NCI-H1436 (cell line): ENCODE measurements at places on chromosomes 4 and X.

DNA sequence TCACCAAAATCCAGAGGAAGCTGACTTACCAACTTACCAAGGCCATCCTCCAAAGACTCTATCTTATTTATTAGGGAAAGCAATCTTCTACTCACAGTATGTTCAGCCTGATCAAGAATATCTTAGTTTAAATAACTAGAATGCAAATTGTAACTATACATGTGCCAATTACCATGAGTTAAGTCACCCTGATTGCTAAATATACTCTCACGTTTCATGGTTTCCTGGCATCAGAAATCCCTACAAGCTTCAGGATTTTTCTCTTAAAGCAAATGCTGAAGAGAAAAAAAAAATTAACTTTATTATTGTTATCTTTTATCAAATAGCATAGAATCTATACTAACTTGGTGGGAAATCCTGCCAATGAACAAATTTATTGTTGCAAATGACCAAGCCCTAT is 63.0 kb upstream of the MXD4 start:
- DNase-seq = no peak

- no peak for DNase-seq
Measured at GRCh38 chr4:89036535-89036934, 20.4 kb downstream of the FAM13A start.

DNA sequence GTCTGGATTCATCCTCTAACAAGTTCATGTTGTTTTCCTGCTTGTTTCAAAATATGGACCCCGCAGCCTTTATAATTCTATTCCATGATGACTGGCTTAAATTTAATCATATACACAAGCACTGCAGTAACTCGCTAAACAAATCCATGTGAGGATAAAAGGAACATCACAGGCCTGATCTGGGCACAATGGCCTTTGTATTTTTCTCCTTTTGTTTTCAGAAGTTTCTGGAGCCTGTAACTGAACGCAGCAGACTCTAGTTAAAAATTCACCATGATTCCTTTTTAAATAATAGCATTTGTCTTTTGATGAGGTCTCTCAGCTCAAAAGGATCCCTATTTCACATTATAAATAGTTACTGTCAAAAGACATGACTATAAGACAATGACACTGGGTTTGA is 30.2 kb upstream of the TMEM184C start:
- no peak for DNase-seq

DNA sequence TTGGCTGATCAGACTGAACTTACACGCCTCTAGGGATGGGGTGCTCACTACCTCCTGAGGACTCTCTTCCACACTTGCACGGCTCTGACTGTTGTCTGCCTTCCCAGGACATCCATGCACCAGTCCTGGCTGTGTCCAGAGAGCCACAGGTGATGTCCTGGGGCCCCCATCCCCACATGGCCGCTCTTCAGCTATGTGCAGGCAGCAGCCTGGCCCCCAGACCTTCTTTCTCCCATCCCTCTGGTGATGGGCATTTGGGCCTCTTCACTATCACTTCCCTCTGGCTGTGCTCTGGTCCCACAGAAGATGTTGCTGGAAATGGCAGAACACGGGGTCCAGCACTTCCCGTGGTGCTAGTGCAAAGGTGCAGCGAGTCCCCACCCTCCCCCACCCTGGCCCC is 40.9 kb upstream of the HMX1 start:
- no peak for DNase-seq

DNA sequence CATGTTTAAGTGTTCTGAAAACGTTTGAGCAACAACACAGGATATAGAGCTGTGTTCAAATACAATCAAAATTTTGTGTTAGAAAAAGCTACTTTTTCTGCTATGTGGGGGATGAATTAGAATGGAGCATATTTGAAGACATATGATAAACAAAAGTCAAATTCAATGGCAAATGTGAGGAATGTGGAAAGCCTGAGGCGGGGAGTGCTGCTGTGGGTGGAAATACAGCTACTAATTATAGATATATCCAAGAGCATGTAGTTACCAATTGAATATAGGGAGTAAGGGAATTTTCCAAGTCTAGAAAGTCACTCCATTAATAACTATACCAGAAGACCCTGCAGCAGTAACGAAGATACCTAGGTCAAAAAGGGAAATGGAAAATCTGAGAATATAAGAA is 2370.4 kb upstream of the TENM3 start:
- no peak for DNase-seq

DNA sequence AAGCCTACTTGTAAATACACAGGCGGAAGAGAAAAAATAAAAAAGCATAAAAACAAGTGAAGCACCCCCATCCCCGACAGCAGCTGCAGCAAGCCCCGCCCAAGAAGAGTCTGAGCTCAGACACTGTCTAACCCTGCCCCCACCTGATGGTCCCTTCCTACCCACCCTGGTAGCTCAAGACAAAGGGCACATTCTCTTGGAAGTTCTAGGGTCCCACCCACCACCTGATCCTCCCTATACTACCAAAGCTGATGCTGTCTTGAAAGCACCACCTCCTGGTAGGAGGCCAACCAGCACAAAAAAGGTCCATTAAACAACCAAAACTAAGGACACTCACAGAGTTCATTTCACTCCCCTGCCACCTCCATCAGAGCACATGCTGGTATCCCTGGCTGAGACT is 308.2 kb downstream of the KLHL13 start:
- no peak for DNase-seq

DNA sequence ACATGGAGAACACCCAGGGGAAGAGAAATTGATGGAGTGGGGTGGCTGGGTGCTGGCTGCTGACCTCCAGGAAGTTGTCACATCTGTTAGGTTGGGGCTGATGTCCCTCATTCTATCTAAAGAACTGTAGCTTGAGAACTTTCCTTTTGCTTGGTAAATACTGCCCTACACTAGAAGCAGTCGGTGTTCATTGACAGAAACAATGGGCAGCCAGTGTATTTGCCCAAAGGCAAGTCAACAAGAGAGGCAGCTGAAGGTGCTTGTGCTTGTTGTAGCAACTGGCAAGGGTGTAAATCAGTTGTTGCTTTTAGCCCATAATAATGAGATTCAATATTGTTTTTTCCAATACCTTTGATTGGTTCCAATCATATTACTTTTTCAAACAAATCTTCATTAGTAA is 956 bp downstream of the TMEM154 start:
- DNase-seq = peak; percentile 18

- no peak for DNase-seq
Measured at GRCh38 chrX:117752745-117753144, 363.9 kb downstream of the KLHL13 start.

DNA sequence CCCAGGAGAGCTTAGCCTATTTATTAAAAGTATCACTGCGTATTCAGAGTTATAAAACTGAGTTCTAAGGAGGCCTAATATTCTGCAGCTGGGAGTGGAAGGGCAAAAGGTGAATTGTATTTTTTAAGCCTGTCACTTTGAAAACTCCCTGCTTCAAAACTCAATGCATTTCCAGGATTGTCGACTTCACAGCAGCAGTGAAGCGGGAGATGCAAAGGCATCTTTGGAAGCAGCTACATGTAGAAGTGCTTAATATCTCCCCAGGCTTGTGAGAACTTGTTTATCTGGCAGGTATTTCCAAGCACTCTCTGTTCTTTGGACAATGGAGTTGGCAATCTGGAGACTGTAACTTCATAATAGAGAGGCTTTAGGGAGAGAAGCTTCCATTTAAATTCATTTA is 717.5 kb upstream of the SLIT2 start:
- no peak for DNase-seq

DNA sequence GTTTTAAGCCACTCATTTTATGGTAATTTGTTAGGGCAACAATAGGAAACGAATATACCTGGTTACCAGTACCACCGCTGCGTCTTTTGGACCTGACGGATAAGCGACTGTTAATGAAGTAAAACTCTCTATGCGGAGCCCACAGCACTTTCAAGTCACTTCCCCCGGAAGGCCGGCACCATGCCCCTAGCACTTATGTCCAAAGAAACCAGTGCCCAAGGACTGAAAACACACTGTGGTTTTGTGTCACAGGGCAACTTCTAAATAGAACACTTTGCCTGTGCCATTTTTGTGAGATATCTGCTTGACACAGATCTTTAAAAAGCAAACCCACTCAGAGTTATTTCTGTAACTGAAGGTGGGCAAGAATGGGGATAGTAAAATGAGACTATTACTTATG is 22.7 kb downstream of the SH3KBP1 start:
- no peak for DNase-seq

- no peak for DNase-seq
Measured at GRCh38 chrX:74179499-74179898, 124.5 kb upstream of the ZCCHC13 start.

- no peak for DNase-seq
Measured at GRCh38 chrX:2717312-2717711, 26.2 kb downstream of the CD99 start.

DNA sequence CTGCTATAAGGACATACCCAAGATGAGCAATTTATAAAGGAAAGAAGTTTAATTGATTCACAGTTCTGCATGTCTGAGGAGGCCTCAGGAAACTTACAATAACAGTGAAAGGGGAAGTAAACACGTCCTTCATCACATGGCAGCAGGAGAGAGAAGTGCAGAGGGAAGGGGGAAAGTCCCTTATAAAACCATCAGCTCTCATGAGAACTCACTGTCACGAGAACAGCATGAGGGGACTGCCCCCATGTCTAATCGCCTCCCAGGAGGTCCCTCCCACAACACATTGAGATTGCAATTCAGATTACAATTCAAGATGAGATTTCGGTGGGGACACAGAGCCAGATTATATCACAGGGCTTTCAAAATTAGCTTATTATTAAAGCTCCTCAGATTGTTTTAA is 209.5 kb upstream of the PPP3CA start:
- no peak for DNase-seq

DNA sequence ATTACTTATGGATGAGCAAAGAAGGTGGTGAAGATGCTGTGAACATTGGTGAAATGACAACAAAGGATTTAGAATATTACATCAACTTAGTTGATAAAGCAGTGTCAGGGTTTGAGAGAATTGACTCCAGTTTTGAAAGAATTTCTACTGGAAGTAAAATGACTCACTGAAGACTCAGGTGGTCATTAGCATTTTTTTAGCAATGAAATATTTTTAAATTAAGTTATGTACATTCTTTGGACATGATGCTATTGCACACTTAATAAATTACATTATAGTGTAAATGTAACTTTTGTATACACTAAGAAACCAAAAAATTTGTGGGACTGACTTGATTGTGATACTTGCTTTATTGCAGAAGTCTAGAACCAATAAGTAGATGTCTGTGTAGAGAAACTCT is 56.9 kb downstream of the USO1 start:
- DNase-seq = no peak

DNA sequence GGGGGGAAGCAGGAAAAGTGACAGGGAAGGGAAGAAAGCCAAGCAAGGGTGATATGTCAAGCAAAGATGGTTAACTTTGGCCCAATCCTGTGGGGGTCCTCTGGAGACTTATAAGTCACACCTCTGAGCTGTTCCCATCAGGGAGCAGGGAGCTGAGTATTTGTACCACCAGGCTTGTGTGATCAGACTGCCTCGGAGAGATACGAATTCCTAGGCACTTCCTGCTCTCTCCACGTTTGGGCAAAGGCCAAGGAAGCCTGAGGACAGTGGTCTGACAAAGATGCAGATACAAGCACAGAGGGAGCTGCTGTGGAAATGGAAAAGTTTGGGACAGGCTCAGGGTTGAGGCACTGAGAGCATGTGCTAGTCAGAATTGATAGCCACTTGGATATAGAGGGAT is 10.4 kb upstream of the PPP3CA start:
- DNase-seq = no peak

DNA sequence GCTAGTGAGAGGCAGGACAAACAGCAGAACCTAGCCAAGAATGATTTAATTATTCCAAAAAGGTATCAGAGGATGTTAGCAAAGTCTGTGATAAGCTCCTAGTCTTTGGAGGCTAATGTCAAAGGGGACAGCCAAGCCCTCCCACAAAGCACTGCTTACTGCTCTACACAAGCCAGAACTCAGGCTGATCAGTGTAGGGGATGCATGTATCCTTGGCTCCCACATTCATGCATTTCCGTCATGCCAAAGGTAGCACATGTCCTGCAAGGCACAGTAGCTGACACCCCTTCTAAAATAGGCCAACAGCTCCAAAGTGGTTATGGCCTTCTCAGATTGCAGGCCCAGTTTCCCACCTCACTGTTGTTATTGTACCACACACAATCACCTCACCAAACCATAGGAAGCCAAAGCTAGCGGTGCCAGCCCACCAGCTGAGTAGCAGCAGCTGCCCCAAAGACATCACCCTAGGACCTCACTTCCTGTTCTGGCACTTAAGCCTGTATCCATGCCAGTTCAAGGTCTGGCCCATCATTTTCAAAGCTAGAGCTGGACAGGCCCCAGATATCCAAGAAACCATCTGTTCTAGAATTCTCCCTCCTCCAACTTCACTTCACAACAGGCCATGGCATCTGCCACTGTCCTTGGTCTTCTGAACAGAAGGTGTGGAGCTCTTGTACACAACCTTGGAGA is 40.9 kb downstream of the TSPAN5 start:
- no peak for DNase-seq

GRCh38 chr4:42293967-42294813 is 103.1 kb upstream of the SHISA3 start:
- DNase-seq = no peak

- no peak for DNase-seq
Measured at GRCh38 chr4:85812776-85813175, 337.8 kb downstream of the ARHGAP24 start.

GRCh38 chrX:96729868-96730643 is 45.4 kb downstream of the DIAPH2 start:
- no peak for DNase-seq

DNA sequence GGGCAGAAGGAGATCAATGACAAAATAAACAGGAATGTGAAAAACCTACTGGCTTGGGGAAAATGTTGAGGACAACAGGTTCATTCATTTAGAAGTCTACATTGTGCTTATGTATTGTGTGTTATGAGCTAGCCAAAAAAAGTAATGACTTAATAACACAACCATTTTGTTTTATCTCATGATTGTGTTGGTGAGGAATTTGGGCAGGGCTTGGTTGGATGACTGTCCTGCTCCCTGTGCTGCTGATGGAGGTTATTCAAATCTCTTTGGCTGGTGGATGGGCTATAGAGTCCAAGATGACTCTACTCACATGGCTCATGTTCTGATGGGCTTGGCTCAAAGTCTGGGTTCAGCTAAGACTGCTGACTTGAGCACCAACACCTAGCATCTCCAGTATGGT is 116.3 kb downstream of the HS3ST1 start:
- DNase-seq = no peak

- no peak for DNase-seq
Measured at GRCh38 chrX:132443196-132444135, 45.4 kb downstream of the MBNL3 start.

DNA sequence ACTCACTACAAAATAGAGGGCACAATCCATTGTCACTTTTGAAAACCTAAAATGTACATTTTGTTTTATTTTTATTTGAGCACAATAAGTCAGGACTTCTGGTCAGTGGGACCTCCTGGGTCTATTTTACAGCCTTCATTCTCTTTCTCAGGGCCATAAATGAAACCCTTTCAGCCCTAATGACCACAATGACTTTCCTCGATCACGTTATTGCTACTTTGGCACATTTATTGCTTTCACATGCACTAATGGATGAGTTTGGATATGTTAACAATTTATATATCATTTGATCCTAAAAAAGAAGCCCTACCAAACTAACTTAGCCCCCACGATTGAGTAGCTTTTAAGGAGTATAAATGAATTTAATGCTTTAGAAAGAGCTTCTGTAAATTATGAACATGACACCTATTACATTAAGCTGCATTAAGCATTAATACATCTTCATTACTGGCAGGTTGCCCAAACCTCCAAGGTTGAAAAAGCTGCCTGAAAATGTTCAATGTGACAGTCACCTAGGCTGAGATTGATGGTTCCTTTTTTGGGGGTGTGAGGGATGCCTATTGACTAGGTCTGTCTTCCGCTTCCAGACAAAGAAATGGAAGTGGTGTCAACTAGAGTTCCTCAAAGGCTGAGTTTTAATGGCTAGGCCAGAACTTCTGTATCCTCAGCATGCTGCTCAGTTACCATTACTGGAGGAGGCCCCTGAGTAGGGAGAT is 296.4 kb downstream of the GPAT3 start:
- DNase-seq = no peak
